Stimulated activated CD8-positive, alpha-beta memory T cell treated with anti-CD3 and anti-CD28 coated beads, Interleukin-4, amount 100 ng/mL, for 24 hours (primary cell): ENCODE measurements at places on chromosomes 2 and 18.

DNA sequence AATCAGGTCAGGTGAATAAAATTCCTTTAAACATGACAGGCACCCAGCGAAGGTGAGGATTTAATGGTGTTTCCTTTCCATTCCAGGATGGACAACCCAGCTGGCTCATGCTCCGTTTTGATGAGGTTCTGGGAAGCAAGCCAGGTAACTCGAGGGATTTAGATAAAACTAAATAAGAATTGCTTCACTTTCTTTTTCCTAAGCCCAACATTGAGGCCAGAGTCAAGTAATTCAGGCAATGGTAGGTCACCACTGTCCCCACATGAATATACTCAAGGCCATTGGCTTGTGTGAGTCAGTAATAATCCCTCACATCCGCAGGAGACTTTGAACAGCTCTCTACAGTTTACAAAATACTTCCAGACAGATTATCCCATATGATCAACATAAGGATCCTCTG is 16.2 kb upstream of the LRATD1 start:
- no peak for DNase-seq

GRCh38 chr2:186637497-186637800 is 47.6 kb downstream of the ITGAV start:
- no peak for DNase-seq

GRCh38 chr2:191983591-191983990 is 136.7 kb upstream of the CAVIN2 start:
- no peak for DNase-seq

GRCh38 chr2:16321872-16322271 is 343.8 kb downstream of the CYRIA start:
- DNase-seq: no peak

- no peak for DNase-seq
Observed at GRCh38 chr2:168804214-168804613, 1.8 kb downstream of the NOSTRIN start.

DNA sequence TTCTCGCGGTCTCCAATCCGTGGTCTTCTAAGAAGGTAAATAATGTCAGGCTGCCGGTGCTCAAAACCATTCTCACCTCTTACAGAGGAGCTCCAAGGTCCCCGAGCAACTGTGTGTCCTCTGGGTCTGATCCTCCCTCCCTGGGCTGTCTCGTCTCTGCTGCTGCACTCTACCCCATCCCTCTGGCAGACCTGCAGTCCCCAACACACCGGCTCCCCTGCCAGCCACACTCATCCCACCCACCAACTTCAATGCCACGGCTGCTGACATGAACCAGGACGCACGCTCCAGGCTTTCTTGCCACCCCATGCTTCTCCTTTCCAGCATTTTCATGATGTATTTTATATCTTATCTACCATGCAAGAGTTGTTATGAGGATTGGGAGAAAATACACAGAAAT is 559.5 kb upstream of the SALL3 start:
- no peak for DNase-seq
